ENCODE measurements at places on chromosomes 5 and 9. TPM values are rescaled to one million over a fixed set of nuclear protein-coding genes. Genes with fewer than 3 reads are reported as not detected.

DNA sequence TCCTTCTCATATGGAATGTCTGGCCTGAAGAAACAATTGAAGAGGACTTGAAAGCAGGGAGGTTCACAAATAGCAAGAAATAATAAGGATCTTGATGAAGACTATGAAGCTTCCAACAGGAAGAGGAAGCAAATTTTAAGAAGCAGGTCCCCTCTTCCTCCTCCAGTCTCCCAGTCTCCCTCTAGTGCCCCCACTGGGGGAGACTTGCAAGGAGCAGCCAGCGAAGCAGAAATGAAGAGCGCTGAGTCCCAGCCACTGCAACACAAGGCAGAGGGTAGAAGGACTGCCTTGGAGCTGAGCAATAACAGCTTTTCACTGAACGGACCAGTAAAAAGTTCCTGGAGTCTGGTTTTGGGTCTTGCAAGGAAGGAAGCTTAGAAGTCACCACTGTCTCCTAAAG, 32.6 kb upstream of the ACO1 start:
- no peaks in the 10 kb centered on the region for H3K36me3 ChIP-seq
- no peaks in the 10 kb centered on the region for H3K27me3 ChIP-seq
- H3K27ac ChIP-seq, result no peak overlapping the region
- no peak overlapping the region for H3K4me3 ChIP-seq
- no peaks in the 10 kb centered on the region for H3K4me1 ChIP-seq

DNA sequence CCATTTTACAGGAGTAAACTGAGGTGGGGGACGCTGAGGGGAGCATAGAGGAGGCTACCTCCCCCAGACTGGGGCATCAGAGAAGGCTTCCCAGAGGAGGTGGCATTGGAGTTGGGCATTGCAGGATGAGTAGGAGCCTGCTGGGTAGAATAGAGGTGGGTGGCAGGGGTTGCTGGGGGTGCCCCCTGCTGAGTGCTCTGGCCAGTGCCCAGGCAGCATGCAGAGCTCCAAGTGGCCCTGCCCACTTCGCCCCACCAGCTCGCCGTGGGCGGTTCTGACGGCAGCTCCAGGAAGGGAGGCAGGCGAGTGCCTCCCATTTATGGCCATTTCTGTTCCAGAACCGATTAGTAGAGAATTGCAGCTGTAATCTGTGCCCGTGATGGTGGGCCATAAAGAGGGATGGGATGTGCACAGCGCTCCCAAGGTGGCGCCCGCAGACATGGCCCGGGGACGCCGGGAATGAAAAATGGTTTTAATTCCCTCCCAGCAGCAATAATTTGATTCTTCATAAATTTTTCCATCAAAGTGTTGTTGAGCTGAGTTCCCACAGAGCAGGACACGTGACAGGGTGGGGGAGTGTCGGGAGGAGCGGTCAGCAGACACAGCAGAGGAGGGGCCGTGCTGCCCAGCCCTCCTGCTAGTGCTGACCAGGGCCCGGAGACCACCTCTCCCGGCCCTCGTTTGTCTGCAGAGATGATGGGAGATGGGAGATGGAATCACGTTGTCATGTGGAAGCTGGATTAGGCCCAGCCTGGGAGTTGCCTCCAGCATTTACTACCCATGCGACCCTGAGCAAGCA, 75.5 kb downstream of the LMX1B start:
- H3K4me3 ChIP-seq, result no peak overlapping the region
- no peak for DNase-seq
- H3K36me3 ChIP-seq, result no peaks in the 10 kb centered on the region

- H3K36me3 ChIP-seq, result no peaks in the 10 kb centered on the region
- no peaks in the 10 kb centered on the region for H3K27me3 ChIP-seq
- H3K27ac ChIP-seq, result no peak overlapping the region
- no peak overlapping the region for H3K4me3 ChIP-seq
- H3K4me1 ChIP-seq, result no peaks in the 10 kb centered on the region
- DNase-seq, result no peak
Measured at GRCh38 chr5:144876990-144877389, 706.3 kb downstream of the KCTD16 start.

PCDHA10 gene
- total RNA-seq, result 11.7 TPM

GRCh38 chr5:77355080-77355479, 137.0 kb downstream of the WDR41 start:
- no peaks in the 10 kb centered on the region for H3K36me3 ChIP-seq
- H3K4me1 ChIP-seq, result no peaks in the 10 kb centered on the region
- H3K4me3 ChIP-seq, result no peak overlapping the region
- DNase-seq, result no peak

- no peaks in the 10 kb centered on the region for H3K4me1 ChIP-seq
- H3K4me3 ChIP-seq, result no peak overlapping the region
- no peak for DNase-seq
- H3K27ac ChIP-seq, result no peak overlapping the region
- no peaks in the 10 kb centered on the region for H3K27me3 ChIP-seq
Measured at GRCh38 chr9:115910959-115911358, 242.6 kb upstream of the PAPPA start.

DNA sequence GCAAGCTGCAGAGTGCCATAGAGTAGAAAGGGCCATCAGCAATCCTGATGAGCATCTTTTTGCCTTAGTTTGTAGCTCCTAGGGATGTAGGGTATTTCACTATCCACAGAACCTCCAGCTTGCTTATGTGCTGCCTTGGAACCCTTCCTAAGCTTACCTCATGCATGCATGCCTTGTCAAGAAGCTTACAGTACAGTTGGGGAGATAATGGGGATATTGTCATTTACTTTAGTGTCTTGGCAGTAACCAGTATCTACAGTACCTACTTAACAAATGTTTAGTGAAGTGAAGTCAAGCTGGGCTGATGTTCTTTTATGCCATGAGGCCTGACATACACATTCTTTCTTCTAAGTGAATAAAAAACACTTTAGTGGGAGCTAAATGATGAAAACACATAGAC, 164.6 kb upstream of the PPP1R2B start:
- DNase-seq, result no peak
- no peak overlapping the region for H3K27ac ChIP-seq
- no peaks in the 10 kb centered on the region for H3K36me3 ChIP-seq

DNA sequence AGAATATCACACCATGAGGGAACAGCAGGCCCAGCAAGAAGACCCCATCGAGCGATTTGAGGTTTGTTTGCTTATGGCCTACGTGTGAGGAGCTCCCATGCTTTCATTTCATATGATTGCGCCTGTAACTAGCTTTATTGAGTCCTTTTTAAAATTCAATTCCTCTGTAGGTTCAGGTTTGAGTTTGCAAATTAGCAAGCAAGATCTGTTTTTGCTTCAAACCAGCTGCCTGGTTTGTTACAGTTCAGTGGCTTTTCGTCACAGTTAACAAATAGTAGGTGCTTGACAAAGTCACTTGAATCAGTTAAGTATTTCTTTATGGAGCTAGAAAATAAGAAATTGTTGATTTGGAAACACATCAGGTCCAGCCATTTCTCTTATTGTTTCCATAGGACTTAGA, 56.3 kb downstream of the GPR21 start:
- peaks cover 9% of the 10 kb centered on the region for H3K36me3 ChIP-seq
- no peaks in the 10 kb centered on the region for H3K4me1 ChIP-seq
- peak overlapping the region; percentile 26 for H3K27ac ChIP-seq
- H3K27me3 ChIP-seq, result no peaks in the 10 kb centered on the region
- DNase-seq, result no peak
- no peak overlapping the region for H3K4me3 ChIP-seq

DNA sequence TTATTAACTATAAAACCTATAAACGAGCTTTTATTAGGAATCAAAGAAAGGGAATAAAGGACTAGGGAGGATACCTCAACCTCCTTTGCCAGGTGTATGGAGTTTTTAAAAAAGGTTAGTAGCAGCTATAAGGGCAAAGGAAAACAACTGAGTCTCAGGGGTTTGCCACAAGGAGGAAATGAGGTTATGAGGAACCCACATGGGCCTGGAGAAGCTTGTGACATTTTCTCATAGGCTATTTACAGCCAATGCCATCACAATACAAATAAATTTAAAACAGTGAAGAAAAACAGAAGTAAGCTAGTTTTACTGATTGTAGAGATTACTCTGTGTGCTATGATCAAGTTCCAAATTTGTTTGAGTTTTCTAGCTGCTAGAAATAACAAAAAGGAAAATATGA, 92.6 kb downstream of the CDKN2A start:
- DNase-seq, result no peak
- H3K4me1 ChIP-seq, result no peaks in the 10 kb centered on the region
- H3K36me3 ChIP-seq, result no peaks in the 10 kb centered on the region
